Effector CD4-positive, alpha-beta T cell (primary cell): ENCODE measurements at places on chromosomes 3 and 15.

GRCh38 chr3:161035711-161036110 is 69.4 kb downstream of the B3GALNT1 start:
- DNase-seq = no peak

DNA sequence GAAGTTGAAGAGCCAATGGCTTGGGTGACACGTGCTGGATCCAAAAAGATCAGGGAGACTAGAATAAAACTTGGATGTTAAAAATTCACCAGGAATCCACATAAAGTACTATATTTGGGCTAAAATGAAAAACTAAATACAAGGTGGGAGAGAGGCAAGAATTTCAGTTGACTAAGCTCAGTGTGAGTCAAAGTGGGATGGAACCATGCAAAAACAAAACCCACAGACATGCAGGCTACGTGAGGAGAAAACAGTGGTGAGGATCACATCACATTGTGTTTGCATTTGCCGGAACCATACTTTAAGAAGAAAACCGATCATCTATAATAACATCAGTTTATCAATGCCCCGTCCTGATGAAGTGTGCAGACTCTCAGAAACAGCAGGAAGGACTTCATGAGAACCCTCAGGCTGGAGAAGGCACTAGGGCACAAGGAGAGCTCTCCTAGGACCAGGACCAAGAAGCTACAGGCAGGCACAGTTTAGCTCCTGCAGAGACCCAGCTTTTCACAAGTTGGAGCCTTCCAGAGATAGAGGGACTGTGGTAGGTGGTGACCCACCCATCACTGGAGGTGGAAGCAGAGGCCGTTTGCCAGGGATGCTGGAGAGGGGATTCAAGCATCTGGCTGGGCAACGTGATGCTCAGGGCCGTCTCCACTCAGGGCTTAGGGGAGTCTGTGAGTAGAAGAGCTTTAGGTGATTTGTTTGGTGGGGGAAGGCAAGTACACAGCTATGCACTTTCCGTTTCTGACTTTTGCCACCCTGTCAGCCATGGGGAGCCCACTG is 29.0 kb upstream of the NR2E3 start:
- DNase-seq = no peak

DNA sequence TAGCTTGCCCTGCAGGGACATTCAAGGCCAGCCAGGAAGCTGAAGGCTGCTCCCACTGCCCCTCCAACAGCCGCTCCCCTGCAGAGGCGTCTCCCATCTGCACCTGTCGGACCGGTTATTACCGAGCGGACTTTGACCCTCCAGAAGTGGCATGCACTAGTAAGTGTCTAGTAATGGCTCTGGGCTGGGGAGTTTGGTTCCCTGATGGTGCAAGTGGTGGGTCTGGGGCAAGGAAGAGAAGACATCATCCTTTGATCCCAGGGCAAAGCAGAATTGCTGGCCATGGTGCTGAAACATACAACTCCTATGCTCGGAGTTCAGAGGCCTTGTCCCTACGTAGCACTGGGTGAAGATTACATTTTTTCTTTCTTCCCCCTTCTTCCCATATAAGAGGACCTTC is 311.4 kb downstream of the EPHB1 start:
- no peak for DNase-seq

DNA sequence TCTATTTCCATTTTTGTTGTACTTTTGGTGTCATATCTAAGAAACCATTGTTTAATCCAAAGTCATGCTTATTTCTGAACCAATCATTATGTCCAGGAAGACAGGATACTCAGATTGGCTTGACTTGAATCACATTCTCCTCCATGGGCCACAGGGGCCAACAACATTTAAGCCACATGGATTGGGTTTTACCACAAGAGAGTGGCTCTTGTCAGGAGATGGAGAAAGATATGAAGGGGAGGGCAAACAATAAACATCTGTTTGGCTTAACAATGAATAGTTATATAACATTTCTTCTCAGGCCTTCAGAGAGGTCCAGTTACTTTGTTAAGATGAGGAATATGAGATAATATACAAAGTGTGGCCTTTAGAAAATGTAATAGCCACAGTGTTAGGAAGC is 44.6 kb downstream of the GXYLT2 start:
- no peak for DNase-seq

DNA sequence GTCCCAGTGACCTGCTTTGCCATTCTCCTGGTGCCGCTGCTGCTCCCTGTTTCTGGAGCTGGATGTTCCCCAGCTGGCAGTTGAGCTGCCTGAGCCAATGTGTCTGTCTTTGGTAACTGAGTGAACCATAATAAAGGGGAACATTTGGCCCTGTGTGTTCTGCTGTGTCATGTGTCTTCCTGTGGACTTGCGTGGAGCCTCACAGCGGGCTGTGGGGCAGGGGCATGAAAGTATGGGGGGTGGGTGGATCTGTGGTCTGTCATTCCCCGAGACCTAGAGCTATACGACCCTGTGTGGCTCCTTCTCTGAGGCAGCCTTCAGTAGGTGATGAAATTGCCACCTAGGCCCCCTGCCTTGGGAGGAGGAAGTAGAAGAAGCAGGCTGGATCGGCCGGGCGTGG is 2.0 kb upstream of the PPCDC start:
- DNase-seq = no peak

DNA sequence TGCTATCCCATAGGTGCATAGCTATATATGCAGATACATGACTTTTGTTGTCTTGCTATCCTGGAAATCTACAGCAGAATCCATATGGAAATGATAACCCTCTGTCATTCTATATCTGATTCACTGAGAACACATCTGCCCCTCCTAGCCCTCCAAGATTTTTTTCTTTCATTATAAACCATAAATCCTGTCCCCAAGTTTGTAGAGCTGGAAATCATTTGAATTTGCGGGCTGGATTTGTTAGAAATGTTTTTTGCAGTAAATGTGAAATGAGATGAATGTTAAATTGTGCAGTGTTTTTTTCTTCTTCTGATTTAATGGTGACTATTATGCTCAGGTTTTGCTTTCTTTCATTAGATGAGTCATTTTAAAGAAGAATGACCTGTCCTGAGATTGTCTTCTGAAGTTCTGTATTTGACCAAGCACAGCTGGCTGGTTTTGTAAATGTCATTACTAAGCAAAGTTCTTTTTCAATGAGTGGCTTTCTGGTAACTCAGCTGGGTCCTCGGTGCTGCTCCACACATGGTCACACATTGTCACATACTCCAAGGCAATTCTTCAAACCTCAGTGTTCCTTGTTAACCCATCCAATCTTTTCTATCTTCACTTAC is 25.3 kb upstream of the ABHD17C start:
- DNase-seq = no peak

DNA sequence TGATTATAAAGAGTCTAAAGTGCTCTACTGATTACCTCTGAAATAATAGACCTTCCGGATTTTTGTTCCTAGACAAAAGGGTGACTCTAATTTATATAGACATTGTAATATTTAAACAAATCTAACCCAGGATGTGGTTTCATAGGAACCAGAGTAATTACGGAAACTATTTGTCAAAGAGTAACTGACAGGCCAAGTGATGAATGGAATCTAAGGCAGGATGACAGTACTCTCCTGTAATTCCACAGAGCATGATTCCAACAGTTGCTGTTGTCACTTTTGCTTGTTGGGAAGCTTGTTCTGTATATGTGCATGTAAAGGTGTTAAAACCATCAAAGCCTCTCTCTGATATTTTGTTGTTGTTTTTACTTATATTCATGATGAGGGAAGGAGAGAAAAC is 1141.0 kb downstream of the IGSF11 start:
- no peak for DNase-seq

DNA sequence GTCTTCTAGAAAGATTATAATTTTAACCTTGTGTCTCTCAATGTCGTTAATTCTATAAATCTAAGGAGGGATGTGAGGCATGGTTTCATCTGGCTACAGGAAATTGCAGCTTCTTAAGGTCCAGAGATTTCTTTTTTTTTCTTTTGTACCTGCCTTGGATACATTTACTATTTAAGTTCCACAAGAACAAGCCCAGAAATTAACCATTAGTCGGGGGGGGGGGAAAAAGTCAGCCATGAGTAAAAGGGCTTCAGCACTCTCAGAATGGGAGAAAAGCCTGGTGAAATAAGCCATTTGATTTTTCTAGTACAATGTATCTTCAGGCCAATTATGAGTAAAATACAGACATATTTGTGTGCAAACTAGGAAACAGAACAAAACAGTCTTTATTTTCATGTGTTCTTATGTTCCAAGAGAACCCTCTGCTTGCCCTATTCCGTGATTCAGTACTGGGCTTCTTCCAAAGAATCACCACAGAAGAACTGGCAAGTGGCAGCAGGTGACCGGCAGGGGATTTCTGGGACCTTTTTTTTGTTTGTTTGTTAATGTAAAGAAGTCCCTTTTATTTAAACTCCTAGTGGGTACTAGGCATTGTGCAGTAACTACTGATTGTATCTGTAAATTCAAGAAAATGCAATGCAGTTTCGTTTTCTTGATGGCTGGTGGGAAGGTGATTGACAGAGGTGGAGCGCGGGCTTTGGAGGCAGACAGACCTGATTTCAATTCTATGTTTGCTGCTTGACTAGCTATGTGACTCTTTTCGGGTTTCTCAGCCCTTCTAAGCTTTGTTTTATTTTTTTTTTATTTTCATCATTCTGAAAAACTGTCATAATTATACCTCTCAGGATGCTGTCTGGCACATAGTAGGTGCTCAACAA is 82.5 kb downstream of the PEX5L start:
- DNase-seq = no peak

GRCh38 chr15:41020829-41021228 is 67.6 kb downstream of the CHAC1 start:
- no peak for DNase-seq

DNA sequence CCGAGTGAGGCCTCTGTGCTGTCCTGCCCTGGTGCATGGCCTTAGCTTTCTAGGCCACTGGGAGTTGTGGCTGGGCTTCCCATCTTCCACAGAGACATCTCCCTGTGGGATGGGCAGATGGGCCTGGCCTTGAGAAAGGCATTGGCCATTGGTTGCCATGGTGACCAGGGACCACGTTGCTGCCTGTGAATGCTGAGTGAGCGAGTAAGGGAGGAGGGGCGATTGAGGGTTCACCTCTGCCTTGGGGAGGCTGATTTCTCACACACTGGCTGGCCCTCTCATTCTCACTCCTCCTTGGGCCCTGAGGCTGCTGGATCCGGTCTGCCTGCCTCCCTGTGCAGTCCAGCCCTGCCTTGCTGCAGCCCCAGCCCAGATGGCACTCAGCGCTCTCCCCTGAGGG is 26.4 kb upstream of the DOCK3 start:
- DNase-seq = no peak

DNA sequence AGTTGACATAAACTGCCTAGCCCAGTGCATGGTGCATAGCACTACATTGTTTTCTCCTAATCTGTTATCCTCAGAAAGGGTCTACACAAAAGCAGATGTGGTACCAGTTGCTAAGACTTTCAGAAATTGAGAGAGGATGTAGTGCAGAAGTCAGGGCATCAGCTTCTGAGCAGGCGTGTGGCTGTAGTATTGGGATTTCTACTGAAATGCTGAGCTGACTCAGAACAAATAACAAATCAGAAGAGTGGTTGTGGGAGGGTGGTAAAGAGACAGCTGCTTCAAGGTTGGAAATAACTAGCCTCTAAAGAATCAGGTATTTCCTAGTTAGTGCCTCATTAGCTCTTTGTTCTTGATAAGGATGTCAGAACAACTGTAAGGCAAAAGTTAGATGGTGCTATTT is 161.3 kb downstream of the AKAP13 start:
- DNase-seq = no peak

DNA sequence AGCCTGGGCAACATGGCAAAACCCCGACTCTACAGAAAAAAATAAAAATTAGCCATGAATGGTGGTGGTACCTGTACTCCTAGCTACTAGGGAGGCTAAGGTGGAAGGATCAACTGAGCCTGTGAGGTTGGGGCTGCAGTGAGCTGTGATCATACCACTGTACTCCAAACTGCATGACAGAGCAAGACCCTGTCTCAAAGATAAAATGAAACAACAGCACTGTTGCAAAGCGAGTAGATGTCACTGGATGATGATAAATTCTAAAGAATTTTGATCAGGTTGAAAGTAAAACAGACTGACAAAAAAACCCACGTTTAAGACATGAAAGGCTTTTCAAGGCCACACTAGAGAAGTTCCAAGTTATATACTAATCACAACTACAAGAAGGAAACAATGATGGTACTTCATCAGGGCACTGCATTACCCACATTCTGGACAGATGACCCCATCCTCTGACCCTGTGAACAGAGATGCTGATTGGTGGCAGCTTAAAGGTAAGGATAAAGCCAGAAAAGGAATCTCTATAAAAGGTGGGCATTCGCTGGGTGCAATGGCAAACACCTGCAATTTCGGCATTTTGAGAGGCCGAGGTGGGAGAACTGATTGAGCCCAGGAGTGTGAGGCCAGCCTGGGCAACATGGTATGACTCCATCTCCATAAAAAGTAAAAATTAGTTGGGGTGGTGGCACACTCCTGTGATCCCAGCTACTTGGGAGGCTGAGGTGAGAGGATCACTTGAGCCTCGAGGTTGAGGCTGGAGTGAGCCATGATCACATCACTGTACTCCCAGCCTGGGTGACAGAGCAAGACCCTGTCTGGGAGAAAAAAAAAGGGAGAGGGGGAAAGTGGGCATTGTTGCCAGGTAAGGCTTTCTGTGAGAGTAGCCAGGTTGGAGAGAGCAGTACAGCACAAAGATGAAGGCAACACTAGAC is 59.2 kb downstream of the TBL1XR1 start:
- no peak for DNase-seq

DNA sequence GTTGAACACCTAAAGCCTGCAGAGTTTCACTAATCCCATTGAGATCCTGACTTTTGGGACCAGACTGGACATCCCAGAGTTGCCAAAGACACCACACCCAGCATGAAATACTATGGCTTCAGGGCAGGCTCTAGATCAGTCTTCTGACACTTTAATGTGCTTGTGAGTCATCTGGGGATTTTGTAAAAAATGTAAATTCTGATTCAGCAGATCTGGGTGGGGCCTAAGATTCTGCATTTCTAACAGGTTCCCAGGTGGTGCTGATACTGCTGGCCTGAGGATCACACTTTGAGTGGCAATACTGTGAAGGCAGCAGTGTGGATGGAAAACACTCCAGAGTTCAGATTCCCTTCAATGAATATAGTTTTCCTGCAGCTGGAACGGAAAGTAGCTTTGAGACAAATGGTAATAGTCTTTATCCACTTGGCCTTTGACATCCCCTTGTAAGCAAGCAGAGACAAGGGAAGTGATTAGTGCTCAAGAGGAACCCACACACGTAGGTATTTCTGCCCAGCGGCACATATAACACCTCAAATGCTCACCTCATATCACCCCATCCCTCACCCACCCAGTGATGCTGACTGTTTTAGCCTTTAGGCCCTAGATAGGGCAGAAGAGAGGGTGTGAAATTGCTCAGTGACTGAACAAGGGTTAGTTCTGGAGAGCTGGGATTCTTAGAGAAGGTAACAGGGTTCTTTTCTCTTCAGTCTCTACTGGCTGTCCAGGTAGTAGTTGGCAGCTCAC is 51.5 kb upstream of the GSK3B start:
- DNase-seq = no peak

DNA sequence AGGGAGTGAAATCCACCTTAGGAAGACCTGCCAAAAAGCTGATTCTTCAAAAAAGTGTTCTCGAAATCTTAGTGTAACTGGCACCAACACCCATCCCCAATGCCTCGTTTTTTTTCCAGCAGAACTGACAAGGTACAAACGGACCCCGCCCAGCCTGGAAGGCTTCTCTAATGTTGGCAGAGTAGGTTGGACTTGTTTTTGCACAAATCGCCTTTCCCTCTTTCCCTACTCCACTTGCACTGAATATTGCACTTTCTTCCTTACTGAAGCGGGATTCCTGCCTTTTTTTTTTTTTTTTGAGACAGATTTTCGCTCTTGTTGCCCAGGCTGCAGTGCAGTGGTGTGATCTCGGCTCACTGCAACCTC is 544 bp upstream of the TIMMDC1 start:
- DNase-seq = no peak

GRCh38 chr15:94353488-94353820 is 122.1 kb downstream of the MCTP2 start:
- no peak for DNase-seq
